Cortex of kidney (tissue), 1 donor: ENCODE measurements at places on chromosomes 4 and X.

DNA sequence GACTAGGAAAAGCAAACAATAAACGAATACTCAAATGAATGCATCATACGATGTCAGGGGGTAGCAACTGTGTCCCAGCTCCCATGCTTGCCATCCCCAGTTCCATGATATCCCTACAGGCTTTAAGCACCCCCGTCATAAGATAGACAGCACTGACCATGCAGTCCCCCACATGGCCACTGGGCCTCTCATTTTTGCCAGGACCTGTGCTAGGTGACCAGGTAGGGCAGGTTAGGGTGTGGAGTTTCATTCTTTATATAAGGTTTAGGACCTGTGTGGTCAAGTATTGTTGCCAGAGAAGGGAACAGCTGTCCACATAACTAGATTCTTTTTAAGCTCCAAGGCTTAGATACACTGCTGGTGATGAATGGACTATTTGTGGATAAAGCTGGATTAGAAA lies 9.7 kb downstream of the PPEF2 start:
- no peak for DNase-seq

GRCh38 chr4:42344749-42345148 lies 52.5 kb upstream of the SHISA3 start:
- no peak for DNase-seq

- DNase-seq: no peak
Observed at GRCh38 chrX:139483699-139484098, 46.8 kb upstream of the F9 start.

- DNase-seq: no peak
Observed at GRCh38 chr4:15953625-15954024, 9.3 kb downstream of the FGFBP2 start.

- DNase-seq: no peak
Observed at GRCh38 chr4:180028682-180029081, 2214.5 kb upstream of the TENM3 start.

- DNase-seq: no peak
Observed at GRCh38 chr4:6009452-6009851, 8.8 kb downstream of the C4orf50 start.

DNA sequence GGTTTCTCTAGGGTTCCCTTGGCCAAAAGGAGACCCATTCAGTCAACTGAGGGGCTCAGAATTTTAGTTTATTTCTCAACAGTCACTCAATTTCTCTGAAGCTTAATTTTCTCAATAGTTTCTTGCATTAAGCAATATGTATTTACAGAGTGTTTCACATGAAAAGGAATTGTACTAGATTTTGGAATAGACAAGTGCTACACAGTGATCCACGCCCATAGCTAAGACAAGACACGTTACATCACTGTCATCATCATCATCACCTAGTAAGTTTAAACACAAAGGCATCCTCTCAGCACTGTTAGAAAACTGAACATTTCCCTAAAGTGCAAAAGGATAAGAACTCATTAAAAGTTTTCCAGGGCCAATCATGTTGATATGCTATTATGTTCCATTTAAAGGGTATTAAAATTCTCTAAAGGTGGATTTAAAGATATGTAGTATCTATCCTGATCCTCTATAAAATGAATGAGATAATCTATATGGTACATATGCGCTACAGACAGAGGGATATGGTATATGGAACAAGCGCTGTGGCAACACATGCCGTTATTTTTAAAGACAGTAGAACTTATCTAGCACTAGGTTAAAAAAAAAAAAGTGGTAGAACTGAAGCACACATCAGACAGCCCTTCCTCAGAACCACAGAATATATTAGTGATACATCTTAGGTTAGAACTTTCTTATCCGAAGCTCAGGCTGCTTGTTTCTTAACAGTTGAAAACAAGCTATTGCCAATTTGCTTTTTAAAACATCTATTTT lies 12.1 kb downstream of the PPA2 start:
- no peak for DNase-seq

DNA sequence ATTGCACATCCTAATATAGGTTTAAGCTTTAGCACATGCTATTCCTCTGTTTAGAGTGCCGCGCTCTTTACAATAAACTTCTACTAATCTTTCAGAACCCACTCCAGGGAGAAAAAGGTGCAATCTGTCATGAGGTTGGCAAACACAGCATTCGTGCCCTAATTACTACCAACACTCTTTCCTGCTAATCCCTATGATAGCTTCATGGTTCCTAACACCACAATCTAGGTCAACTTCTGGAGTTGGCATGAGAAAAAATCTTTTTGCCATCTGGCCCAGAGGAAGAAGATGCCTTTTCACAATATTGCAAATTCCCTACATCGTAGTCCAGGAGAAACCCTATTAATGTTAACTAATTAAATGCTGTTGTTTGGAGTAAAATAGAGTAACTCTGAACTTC lies 39.6 kb downstream of the TMA16 start:
- no peak for DNase-seq

- no peak for DNase-seq
Observed at GRCh38 chr4:22901631-22902030, 208.9 kb downstream of the GBA3 start.

- no peak for DNase-seq
Observed at GRCh38 chr4:128787509-128788311, 21.8 kb upstream of the JADE1 start.

GRCh38 chr4:52822583-52822971 lies 39.5 kb upstream of the RASL11B start:
- DNase-seq: no peak

DNA sequence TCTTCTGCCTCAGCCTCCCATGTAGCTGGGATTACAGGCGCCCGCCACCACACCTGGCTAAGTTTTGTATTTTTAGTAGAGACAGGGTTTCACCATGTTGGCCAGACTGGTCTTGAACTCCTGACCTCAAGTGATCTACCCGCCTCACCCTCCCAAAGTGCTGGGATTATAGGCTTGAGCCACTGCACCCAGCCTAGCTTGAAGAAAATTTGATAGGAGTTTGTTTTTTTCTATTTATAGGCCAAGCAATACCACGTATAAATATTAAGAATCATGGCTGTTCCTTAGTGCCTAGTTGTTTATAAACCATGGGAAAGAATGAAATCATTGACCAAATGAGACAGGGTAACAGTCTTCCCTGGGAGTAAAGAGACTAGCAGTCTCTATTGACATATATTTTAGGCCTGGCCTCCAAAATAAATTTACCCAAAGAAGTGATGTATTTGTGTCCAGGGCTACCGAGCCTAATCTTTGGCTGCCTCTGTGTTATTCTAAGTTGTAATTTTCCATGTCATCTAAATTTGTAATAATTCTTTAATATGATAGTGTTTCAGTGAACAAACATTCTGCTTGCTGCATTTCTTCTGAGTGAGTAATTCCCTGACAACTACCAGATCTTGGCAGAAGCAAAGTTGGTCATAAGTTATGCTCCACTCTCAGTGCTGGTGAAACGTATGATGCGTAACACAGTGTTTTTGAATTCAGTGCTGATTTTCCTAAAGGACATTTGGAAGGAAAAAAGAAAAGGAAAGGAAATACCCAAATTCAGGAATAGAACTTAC lies 10.3 kb downstream of the PKD2 start:
- no peak for DNase-seq

- DNase-seq: no peak
Observed at GRCh38 chr4:76208005-76208765, 5.4 kb downstream of the SCARB2 start.

DNA sequence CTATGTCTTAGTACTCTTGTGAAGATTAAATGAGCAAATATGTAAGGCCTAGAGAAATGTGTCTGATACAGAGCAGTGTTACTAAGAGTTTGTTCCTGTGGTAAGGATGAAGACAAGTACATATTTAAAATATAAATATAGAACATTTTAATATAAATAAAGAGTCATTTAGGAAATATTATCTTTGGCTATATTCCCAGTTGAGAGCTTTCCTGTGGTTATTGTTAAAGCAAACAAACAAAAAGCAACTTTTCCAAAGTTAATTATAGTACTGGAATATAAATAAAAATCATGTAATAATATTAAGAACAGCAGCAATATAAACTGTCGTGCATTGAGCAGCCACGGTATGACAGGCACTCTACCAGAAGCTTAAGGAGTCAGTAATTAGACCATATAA lies 472.5 kb downstream of the INPP4B start:
- DNase-seq: no peak

- DNase-seq: no peak
Observed at GRCh38 chr4:125784741-125785140, 470.0 kb downstream of the FAT4 start.

DNA sequence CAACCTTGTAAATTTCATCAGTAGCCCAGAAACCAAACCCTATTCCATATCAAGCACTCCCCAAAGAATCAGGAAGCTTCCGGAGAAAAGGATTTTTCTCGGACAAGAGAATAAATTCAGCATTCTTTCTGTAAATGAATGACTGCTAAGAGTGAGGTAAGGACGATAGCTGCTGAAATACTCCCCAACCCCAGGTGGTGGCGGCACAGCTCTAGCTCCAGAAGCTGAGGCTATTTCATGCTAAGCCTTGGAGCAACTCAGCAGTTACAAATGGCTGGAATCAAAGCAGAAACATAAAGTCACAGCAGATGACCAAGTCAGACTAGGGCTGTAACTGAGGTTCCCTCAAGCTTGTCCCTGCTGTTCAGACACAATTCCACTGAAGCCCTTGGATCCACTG lies 13.9 kb upstream of the PCDH19 start:
- no peak for DNase-seq

- DNase-seq: no peak
Observed at GRCh38 chr4:183329954-183330742, 7.9 kb upstream of the CLDN24 start.

GRCh38 chrX:68939868-68940267 lies 111.0 kb downstream of the EFNB1 start:
- no peak for DNase-seq

DNA sequence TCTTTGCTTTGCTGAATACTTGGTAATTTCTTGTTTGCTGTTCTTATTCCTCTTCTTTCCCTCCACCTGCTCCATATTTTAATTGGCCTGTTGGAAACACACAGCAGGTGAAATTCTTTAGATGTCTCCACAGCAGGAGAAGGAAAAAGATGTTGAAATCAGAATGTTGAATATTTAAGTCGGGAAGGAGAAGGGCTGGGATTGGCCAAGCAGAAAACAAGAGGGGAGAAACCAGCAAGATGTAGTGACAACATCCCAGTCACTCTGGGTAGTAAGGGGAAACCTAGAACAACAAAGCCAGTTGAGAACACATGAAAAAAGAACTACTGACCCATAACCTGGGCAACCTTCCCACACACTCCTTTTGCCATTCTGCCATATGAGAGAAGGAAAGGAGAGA lies 37.3 kb upstream of the STAG2 start:
- no peak for DNase-seq

DNA sequence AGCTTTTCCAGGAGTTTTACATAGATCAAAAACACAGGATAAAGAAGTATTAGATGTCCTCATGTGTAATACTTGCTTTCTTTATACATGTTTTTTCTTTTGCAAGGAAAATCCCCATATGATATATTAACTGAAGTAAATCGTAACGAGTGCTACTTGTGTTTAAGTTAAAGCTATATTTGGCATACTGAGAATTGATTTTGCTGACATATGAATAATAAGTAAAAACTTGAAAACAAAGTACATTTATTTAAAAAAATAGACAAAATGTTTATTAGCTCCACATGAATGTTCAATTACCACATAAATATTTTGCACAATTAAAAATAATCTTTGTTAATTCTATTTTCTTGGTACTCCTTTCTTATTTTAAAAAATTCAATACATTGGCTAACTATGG lies 884.7 kb downstream of the FSTL5 start:
- no peak for DNase-seq

DNA sequence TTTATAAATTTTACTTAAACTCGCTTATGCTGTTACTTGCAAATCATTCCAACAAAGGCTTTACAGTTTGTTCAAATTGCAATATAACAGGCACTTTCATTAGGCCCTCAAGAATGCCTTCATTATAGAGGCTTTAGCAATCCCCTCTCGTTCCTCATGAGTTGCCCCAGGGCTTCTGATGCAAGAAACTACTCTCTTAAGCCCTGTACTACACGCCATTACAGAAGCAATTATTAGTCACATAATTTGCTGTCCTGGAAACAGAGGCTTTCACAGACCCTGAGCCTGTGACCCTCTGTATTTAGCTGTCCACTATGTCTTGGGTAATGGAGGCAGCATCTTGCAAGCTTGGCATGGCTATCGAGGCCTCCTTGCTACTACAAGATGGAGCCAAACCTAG lies 965.9 kb upstream of the DIAPH2 start:
- no peak for DNase-seq

- DNase-seq: no peak
Observed at GRCh38 chr4:70637239-70637913, 8.8 kb downstream of the ENAM start.

GRCh38 chrX:69179380-69179911 lies 14.2 kb upstream of the PJA1 start:
- DNase-seq: no peak

DNA sequence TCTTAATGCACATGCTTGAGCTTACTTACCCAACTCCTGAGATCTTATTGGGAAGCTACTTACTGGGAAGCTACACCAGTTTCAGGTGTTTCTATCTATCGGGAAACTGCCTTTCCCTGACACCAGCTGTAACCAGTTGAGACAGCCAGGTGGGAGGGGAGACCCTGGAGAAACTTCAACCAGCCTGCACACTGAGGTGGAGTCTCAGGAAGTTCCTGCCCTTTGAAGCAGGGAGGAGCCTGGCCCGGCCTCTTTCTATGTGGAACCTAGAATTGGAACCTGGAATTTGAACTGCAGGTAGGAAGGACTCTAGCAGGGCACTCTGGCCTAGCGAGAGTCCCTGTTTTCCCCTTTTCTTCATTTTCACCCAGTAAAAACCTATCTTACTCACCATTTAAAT lies 425.8 kb upstream of the PABPC4L start:
- no peak for DNase-seq

DNA sequence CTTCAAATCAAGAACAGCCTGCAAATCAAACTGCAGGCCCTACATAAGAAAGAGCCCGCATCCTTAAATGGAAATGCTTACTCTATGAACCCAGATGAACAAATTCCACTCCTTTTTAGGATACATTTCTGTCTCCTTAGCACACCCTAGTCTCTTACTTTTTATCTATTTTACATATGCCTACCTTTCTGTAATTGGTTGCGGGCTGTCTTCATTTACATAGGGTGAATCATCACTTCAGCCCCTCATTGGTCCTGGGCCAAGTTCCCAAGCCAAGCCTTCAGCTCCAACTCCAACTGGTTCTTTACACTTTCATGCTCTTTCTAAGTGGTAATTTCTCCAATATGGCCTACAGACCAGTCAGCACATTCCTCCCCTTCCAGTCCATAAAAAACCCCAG lies 219.3 kb downstream of the TRAM1L1 start:
- no peak for DNase-seq

DNA sequence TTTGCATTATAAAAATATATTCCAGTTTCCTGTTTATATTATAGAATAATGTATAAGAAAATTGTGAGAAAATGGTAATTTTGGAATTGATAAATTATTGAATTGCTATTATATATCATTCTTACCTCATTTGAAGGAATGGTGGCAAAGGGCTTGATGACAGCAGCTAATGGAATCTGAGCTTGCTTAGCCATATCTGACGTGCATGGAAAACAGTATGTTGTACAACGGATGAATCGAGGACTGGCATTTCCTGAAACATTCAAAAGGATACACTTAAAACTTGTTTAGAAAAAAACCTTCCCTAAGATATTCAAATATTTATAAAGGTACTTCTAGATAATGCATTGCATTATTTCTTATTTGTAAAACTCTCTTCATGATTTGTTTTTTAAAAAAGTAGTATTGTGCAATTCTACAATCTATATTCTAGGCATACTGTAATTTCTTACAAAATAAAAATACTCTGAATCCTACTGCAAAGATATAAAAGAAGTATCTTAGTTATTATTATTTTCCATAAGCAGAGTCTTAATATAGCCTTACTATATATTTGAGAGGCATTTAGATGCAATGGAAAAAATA lies 38.3 kb downstream of the SEC24D start:
- DNase-seq: no peak
